ENCODE measurements at places on chromosomes 11 and 22.

DNA sequence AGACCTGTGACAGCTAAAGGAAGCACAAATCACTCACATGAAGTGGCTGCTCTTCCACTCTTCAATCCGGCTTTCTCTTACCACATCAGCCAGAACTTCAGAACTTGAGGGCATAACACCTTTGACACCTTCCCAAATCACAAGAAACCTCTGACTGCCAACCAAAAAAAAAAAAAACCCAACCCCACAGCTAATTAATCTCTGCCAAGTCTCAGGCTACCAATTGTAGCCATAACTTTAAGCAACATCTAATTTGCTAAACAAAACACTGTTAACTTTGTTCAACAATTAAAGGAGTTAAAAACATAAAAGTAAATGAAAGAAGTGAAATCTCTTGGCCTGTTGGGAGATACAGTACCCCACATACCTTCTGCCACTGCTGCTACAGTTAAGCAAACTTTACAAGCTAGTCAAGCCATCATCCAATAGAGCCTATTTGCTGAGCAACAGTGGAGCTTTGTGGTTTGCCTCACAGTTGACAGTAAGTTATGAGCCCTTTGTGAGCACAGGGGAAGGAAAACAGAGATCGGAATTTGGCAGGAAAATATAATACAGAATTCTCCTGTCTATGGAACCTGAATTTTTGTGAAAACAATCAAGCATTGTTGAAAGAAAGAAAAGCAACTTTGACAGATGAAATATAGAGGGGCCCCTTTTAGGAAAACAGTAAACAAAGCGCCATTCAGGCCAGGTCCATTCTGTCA, at the start of gene SOX6:
Gene SOX6, minus strand, starts transcription at position 490 of the 704 bp plus-strand sequence. CDS start 15,298 bp downstream, outside the sequence.
- no peak for DNase-seq

DNA sequence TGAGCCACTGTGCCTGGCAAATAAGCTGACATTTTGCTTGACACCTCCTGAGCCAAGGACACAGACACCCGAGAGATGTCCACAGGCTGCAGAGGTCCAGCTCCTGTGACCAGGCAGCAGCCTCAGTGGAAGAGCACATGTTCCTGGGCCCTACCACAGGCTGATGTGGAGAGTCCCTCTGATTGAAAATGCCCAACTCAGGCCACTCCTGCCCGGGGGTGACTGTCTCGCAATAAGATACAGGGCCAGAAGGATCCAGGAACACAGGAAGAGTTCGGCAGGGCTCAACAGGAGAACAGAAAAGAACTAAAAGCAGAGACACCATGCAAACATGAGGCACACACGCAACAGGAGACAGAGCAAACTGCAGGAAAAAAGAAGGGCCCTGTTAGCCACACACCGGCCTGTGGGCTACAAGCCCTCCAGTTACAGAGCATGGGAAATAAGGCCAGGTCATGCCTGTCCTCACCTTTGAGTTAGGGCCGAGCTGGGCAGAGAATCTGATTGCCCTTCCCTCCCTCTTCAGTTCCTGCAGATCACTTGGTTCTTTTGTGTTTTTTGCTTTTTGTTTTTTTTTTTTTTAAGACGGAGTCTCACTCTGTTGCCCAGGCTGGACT, 28.3 kb upstream of the MALAT1 start:
- no peak for DNase-seq

- no peak for DNase-seq
Measured at GRCh38 chr11:84558085-84558905, 1068.8 kb downstream of the DLG2 start.

DNA sequence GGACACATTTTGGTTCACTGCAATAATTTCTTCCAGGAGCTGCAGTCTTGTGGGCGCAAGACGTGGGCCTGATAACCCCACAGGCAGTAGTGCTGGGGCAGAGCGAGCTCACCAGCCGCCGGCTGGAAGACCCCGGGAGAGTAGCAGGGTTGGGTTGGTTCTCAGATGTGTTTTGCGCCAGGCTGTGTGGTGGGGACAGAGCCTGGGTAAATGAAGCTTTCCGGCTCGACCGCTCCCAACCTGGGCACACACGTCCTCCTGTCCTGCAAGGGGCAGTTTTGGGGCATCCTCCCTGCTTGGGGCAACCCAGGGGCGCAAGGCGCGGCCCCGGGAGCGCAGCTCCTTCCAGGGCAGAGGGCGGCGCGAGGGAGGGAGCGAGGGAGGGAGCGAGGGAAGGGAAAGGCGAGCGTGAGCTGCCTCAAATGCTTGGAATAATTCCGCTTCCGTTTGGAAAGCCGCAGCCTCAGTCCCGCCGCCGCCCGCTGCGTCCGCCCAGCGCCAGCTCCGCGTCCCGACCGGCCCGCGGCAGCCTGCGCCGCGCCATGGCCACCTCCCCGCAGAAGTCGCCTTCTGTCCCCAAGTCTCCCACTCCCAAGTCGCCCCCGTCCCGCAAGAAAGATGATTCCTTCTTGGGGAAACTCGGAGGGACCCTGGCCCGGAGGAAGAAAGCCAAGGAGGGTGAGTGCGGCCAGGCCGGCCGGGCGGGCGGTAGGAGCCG, at the start of gene PARVA:
Gene PARVA, plus strand, starts transcription at position 466 of the 718 bp plus-strand sequence. Its CDS starts 77 bp downstream, at position 543.
- DNase-seq: no peak

GRCh38 chr22:44917372-44918165, 92.2 kb downstream of the PHF21B start:
- no peak for DNase-seq

GRCh38 chr22:39437791-39438704, 18.8 kb upstream of the MGAT3 start:
- DNase-seq: no peak

- no peak for DNase-seq
Measured at GRCh38 chr22:39439170-39439569, 17.6 kb upstream of the MGAT3 start.

- no peak for DNase-seq
Measured at GRCh38 chr11:86807360-86807759, 7.0 kb downstream of the PRSS23 start.

DNA sequence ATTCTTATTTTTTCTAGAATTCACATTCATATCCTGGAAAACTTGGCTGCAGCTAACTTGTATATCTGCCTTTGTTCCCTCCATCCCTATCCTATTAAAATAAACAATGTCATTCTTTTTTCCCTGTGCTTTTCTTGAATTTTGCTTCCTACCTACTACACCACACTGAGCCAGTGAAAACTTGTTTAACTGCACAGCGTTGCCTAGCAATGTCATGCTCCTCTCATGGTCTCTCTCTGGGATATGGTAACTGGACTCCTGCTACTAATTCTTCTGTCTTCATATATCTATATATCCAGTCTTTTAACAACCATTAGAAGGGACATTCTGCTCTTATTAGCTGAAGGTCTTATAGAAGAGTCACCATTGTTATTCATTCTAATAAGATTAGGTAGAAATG, 434.4 kb downstream of the METTL15 start:
- DNase-seq: no peak

GRCh38 chr11:62030071-62030684, 62.7 kb upstream of the FTH1 start:
- no peak for DNase-seq

GRCh38 chr11:60251485-60252212, 8.7 kb upstream of the MS4A4E start:
- DNase-seq: no peak

- DNase-seq: no peak
Measured at GRCh38 chr11:120268686-120269085, 28.7 kb downstream of the POU2F3 start.

DNA sequence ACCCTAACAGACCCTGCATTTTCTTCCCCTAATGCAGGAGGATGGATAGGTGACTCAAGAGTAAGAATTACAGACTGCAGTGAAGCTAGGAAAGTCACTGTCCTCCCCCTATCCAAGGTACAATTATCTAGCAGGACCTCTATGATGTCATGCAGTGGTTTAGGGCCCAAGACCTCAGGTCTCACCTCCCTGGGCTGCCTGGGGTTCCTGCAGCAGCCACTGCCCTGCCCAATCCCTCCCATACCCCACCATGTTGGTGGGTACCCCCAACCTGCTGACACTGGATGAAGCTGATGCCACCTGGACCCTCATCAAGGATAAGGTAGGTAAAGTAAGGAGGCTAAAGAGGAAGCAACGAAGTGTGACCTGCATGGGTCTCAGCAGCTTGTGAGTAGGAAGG, at the start of gene C11orf42:
Gene C11orf42, plus strand, starts transcription at position 192 of the 400 bp plus-strand sequence. Its CDS starts 59 bp downstream, at position 251.
- no peak for DNase-seq

DNA sequence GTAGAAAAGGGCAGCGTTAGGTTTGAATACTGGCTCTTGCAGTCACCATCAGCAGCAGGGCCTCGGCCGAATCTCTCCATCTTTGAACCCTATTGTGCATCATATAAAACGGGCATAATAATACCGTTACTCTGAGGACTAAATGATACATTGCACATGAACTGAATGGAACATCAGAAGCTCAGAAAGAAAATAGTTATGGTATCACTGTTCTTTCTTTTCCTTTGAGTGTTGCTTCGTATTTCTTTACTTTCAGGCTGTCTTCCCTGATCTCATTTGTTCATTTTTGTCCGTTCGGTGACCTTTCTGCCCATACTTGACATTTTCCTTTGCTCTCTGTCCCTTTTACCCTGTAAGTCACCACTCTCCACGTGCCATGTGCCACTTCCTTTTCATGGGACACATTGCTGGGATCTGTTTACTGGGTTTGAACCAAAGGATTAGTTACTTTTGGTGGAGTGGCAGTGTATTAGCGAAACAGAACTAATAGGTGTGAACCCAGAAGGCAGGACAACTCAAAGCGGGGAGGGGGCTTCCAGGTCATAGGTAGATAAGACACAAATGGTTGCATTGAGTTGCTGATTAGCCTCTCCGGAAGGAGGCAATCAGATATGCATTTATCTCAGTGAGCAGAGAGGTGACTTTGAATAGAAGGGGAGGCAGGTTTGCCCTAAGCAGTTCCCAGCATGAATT, 717 bp upstream of the ZNF202 start:
- no peak for DNase-seq

DNA sequence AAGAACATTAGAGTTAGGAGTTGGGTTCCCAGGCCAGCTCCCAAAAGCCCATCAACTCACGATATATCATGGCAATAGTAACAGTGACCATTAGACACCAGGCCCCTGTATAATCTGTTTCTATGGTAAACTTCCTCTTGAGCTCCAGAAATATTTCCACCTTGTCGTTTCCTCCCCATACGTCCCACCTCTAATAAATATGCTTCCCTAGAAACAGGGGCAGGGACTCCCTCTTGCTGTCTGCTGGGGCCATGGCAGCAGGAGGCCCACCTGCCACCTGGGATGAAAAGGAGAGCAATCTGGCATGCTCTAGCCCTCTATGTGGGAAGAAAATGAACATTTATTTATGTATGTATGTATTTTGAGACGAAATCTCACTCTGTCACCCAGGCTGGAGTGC, 32.2 kb upstream of the AMOTL1 start:
- no peak for DNase-seq

All from stimulated activated CD8-positive, alpha-beta memory T cell treated with anti-CD3 and anti-CD28 coated beads, Interleukin-2, amount 100 ng/mL, for 48 hours (primary cell).